CD8-positive, alpha-beta memory T cell (primary cell): ENCODE measurements at places on chromosomes 16 and 17. TPM values are rescaled to one million over a fixed set of nuclear protein-coding genes. Genes with fewer than 3 reads are reported as not detected.

GRCh38 chr17:73508057-73508930, 136.0 kb downstream of the SDK2 start:
- DNase-seq: no peak
- no peak overlapping the region for H3K27ac ChIP-seq
- H3K27me3 ChIP-seq: no peaks in the 10 kb centered on the region

GRCh38 chr16:3058139-3059030, 7.1 kb upstream of the IL32 start:
- peak overlapping the region; percentile 71 for H3K4me3 ChIP-seq
- DNase-seq: peak; percentile 75
- H3K27me3 ChIP-seq: no peaks in the 10 kb centered on the region
- peak overlapping the region; percentile 75 for H3K27ac ChIP-seq
- peaks cover 47% of the 10 kb centered on the region for H3K4me1 ChIP-seq

DNA sequence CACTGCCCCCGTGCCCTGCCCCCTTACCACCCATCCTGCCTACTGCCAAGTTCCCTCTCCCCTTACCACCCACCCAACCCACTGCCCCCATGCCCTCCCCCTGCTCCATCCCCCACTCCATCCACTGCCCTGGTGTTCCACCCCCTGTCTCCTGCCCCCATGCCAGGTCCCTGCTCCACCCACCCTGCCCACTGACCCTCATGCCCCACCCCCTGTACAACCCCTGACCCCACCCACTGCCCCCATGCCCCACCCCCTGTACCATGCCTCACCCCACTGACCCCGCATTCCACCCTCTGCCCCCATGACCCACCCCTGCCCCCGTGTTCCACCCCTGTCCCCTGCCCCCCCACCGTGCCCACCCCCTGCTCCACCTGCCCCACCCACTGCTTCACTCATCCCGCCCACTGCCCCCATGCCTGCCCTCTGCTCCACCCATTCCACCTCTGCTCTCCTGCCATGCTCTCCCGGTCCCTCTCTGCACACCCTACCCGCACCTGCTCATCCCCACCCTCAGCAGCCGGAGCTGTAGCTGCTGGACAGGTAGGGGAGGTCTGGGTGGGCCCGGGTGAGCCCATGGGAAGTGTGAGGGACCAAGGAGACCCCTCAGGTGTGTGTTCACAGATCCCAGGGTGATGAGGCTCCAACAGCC, 7.4 kb upstream of the FN3KRP start:
- no peaks in the 10 kb centered on the region for H3K4me1 ChIP-seq
- no peaks in the 10 kb centered on the region for H3K36me3 ChIP-seq
- DNase-seq: no peak
- no peak overlapping the region for H3K27ac ChIP-seq
- no peak overlapping the region for H3K4me3 ChIP-seq
- H3K27me3 ChIP-seq: no peaks in the 10 kb centered on the region

GRCh38 chr17:39002991-39003715, 36.0 kb upstream of the FBXO47 start:
- no peaks in the 10 kb centered on the region for H3K36me3 ChIP-seq
- H3K4me3 ChIP-seq: no peak overlapping the region

DNA sequence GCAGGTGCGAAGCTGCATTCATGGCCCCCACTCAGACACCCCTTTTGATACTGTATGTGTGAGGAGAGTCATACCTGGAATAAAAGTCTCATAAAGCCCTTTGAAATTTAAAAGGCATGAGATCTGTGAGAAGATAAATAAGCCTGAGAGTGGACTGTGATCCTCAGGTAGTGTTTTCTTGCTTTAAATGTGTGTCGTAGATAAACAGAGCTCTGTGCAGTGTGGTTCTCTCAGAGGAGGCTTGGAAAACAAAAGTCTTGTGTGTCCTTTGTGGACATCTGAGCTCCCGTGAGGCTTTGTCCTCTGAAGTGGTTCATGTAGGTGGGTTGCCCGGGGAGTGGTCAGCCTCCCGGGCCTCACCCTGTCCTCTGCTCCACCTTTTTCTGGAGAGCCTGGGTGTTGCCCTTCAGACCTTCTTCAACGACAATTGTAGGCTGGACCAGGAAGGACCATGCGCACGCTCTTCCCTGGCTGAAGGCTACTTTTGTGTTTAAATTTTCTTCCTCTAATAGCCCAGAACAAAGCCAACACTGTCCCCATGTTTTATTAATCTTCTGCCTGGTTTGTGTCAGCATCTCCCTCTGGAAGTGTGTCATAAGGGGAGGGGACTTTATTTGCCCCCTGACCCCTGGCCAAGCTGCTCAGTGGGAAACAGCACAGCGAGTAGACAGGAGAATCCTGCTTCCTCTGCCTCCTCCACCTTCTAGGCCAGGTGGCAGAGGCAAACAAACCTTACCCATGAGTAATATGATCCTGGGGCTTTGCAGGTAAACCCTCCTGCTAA, 151.2 kb downstream of the MSI2 start:
- no peak overlapping the region for H3K27ac ChIP-seq
- H3K36me3 ChIP-seq: no peaks in the 10 kb centered on the region
- no peaks in the 10 kb centered on the region for H3K27me3 ChIP-seq

GRCh38 chr16:57507136-57508034, 21.1 kb upstream of the DOK4 start:
- H3K36me3 ChIP-seq: no peaks in the 10 kb centered on the region
- H3K27ac ChIP-seq: no peak overlapping the region
- H3K4me1 ChIP-seq: no peaks in the 10 kb centered on the region
- DNase-seq: no peak
- H3K27me3 ChIP-seq: no peaks in the 10 kb centered on the region

DNA sequence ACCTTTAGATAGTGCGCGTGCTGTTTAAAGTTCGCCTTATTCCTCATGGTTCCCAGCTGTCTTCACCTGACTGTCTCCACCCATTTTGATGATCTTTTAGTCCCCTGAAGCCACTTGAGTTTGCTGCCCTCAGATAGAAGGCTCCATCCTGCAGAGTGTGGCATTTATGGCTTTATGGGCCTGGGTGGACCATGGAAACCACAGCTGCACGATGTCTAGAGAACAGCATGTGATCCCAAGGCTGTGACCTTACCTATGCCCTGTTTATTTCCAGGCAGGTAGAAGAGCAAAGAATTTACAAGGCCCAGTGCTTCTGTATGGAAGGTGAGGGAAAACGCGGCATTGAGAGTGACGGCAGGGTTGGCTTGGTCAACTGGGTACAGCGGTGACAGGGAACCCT, 356.9 kb downstream of the SLC39A11 start:
- H3K27me3 ChIP-seq: no peaks in the 10 kb centered on the region
- H3K4me1 ChIP-seq: no peaks in the 10 kb centered on the region
- no peak for DNase-seq
- H3K27ac ChIP-seq: no peak overlapping the region
- H3K4me3 ChIP-seq: no peak overlapping the region

- H3K4me1 ChIP-seq: peaks cover 12% of the 10 kb centered on the region
- H3K27me3 ChIP-seq: no peaks in the 10 kb centered on the region
- H3K36me3 ChIP-seq: no peaks in the 10 kb centered on the region
- H3K4me3 ChIP-seq: peak overlapping the region; percentile 53
These were observed 2.0 kb downstream of the PRSS33 start for GRCh38 chr16:2785101-2785991.

GRCh38 chr16:48479329-48479728, 94.1 kb upstream of the SIAH1 start:
- H3K27ac ChIP-seq: no peak overlapping the region
- no peak for DNase-seq
- H3K27me3 ChIP-seq: no peaks in the 10 kb centered on the region
- no peak overlapping the region for H3K4me3 ChIP-seq

DNA sequence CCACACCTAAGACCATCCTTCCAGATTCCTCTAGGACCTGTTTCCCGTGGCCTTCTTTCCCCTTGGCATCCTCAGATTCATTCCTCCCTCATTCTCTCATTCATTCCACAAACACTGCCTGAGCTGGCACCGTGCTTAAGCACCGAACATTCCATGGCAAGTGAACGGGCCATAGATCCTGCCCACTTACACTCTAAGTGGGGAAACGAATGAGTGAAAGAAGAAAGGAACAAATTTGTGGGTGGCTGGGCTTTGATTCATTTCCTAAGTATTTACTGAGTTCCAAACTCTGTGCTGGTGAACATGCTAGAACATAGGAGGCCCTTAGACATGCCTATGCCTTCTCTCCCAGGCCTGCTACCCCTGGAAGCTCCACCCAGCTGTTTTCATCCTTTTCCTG, 30.0 kb downstream of the SRCIN1 start:
- peaks cover 85% of the 10 kb centered on the region for H3K27me3 ChIP-seq
- H3K36me3 ChIP-seq: no peaks in the 10 kb centered on the region
- H3K27ac ChIP-seq: no peak overlapping the region
- DNase-seq: no peak
- H3K4me3 ChIP-seq: no peak overlapping the region

- no peak overlapping the region for H3K27ac ChIP-seq
- H3K27me3 ChIP-seq: no peaks in the 10 kb centered on the region
- H3K4me3 ChIP-seq: no peak overlapping the region
- peaks cover 28% of the 10 kb centered on the region for H3K4me1 ChIP-seq
- H3K36me3 ChIP-seq: peaks cover 6% of the 10 kb centered on the region
These were observed 8.1 kb downstream of the NDE1 start for GRCh38 chr16:15658149-15658548.

MYO1C gene
- 36.6 TPM for total RNA-seq
